Hepatocyte (in vitro differentiated cells): ENCODE measurements at places on chromosomes 5 and 9.
A peak's percentile ranks its signal among the peaks of the same experiment; 100 is the strongest.

DNA sequence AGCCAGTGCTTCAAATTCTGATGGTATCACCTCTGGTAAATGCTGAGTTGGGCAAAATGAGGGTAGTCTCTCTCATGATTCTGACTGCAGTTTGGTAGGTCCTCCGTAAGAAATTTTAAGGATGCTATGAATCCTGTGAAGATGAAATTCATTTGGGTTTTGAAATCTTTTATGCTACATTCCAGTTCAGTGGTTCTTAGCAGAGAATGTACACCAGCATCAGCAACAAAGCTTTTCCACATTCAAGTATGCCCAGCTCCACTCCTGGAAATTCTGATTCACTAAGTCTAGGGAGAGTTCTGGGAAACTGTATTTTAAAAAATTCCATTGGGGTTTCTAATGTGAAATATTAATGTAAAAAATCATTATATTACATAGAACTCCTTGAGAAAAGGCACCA lies 33.6 kb upstream of the ACOT12 start:
- DNase-seq: no peak

GRCh38 chr5:150035139-150035895 lies 34.8 kb downstream of the HMGXB3 start:
- no peak for DNase-seq

DNA sequence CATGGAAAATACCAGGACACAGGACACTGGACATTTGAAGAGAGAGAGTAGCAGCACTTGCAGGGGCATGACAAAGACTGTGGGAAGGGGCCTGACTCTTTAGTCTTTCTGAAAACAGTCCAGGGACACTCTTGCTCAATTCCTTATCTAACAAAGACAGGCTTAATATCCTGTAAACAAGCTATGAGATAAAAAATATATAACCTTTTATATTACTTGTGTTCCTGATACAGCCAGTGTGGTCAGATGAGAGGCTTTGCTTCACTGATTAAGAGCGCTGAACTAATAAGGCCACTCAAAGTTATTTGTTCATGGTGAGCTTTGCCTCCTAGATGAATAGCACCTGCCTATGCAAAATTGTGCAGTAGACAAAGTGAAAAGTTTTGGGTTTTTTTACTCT lies 518.7 kb downstream of the LRRC70 start:
- DNase-seq: no peak

DNA sequence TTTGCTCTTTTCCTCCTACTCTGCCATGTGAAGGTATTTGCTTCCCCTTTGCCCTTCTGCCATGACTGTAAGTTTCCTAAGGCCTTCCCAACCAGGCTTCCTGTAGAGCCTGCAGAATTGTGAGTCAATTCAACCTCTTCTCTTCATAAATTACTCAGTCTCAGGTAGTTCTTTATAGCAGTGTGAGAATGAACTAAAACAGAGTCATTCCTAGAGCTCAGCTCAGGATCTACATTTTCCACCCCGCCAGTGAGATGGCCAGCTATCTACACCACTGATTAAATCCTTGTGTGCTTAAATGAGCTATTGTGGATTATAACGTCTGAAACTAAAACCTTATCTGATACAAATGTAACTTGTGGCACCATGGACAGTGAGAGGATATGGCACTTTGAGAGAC lies 55.0 kb downstream of the FRMD3 start:
- DNase-seq: no peak

- DNase-seq: peak; percentile 85
These were observed 83.9 kb upstream of the GRAMD2B start for GRCh38 chr5:126339215-126339805.

DNA sequence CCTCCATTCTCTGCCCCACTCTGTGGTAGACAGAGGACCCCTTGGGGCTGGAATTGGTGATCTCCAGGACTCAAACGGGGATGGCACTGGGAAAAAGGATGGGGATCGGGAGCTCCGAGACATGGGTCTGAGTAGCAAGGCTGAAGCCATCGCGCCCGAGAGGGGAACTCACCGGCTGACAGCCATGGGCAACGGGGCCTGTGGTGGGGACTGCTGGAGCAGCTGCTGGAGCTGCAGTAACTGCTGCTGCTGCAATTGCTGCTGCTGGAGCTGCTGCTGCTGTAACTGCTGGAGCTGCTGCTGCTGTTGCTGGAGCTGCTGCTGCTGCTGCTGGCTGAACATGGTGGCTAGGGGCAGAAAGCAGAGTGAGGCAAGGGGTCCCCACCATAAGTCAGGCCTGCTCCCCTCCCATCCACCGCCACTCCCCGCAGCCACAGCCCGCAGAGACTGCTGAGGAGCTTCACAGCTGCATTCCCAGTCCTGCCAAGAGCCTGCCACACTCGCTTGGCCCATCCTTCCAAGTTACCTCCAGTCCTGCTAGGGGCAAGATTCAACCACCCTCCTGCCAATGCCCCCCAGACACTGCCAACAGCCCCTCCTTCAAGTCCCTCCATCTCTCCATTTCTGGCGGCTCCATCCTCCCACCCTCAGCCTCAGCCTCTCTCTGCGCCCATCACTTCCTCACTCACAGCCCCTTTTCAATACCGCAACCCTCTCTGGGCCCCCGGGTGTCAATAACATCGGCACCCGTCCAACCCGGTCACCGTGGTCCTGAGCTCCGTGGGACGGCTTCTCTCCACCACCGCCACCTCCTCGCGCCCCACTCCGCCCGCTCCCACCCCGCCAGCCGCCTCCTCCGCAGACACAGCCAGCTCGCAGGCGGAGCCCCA lies 611 bp downstream of the CIZ1 start:
- DNase-seq: no peak

DNA sequence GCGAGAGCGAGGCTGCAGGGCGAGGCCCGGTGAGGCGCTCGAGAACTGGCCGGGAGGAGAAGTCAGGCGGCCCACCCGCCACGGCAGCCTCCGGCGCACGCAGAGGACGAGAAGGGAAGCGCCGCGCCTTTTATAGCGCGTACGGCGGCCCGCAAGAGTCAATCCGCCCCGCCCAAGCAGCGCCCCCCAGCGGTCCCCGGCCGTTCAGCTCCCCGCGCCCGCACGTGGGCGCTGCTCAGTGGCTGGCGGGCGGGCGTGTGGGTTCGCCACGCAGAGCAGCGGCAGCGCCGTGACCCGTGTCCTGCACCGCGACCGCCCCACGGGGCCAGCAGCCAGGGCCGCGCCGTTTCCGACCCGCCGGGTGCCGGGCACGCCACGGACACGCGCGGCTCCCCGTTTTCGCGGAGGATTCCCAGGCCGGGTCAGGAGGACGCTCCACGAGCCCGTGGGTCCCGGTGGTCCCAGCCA lies 14.6 kb downstream of the LCN10 start:
- peak; percentile 95 for DNase-seq

DNA sequence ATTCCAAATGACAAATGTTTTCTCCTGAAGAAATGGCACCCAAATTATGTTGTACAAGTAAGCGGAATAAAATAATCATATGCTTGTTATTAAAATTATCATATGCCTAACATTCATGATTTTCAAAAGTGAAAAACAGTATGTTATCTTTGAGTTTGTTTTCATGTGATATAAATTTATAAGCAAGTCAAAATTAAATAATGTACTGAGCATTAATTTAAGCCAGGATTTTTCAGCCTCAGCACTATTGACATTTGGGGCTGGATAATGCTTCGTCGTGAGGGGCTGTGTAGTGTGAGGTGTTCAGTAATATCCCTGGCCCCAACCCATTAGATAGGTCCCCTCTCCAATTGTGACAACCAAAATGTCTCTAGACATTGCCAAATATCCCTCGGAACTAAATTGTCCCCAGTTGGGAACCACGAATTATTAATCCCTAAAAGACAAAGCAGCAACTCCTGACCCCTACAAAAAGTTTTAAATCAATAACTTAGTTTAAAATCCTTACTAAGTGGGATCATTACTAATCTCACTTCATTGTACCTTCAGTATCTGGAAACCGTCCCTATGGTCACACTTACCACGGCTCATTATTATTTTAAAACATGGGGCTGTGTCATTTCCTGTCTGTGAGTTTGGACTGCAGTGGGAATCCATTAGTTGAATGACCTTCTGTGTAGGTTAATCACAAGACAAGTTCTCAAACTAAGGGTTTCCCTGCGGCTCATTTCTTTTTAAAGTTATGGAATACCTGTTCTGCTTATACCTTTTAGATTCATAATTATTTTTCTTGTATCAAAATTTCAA lies 1.3 kb upstream of the NNT start:
- DNase-seq: no peak

- DNase-seq: no peak
These were observed 141.9 kb downstream of the NPR3 start for GRCh38 chr5:32852976-32853375.

- DNase-seq: no peak
These were observed 265.0 kb downstream of the TRPM3 start for GRCh38 chr9:70856411-70856810.

GRCh38 chr5:169717288-169717687 lies 80.2 kb downstream of the DOCK2 start:
- DNase-seq: no peak

DNA sequence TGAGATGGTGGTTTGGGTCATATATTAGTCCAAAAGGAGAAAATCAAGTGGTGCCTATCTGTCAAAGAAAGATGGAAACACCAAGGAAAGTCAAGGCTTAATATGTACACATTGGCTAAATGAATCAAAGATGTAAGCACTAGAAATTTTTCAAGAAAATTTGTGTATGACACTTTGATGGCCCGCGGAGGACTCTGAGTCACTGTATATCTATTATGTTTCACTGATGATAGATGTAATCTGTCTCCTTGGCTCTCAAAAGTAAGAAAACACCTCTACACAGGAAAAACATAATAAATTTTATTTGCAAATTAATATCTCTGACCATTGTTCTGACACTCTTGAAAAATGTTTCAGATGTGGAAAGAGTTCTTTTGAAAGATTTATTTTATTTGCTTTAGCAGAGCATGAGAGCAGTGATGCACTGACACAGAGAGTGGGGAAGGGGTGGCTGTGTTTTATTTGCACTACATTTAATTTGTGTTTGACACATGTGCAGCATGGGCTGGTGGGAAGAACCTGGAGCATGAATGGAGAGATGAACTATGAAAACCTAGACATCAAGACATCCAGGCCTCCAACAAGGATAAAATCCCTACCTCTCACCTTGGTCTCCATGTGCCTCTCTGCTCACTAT lies 180.8 kb upstream of the GAS1 start:
- DNase-seq: no peak

GRCh38 chr5:127826011-127826410 lies 122.8 kb downstream of the CCDC192 start:
- DNase-seq: no peak

DNA sequence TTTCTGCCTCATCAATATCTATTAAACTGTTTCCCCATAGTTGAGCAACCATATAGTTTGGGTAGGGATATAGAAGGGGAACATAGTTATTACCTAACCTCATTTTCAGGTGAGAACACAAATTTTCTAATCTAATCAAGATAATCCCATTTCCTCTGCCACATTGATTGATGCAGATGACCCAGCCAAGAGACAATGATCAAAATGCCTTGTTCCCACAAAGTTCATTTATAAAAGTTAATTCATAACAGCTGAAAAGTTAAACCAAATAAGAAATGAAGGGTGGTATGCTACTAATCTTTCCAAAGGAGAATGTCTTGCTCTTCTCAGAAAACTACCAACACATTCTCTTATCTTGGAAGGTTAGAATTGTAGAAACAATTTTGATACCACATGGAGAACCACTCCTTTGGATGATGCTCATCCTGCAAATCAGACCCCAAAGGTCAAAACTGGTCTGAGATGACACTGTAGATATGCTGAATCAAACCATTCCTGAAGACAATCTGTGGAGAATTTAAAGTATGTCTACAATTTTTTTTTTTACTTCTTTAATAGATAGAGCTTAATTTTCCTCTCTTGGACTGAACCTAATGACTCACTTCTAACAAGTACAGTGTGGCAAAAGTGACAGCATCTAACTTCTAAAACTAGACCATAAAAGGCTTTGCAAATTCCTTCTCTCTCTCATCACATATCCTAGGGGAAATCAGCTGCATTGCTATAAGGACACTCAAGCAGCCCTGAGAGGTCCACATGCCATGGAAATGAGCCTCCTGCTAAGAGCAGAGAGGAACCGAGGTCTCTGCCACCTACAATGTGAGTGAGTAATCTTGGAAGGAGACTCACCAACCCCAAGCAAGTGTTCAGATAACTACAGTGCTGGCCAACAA lies 586.7 kb upstream of the TUSC1 start:
- peak; percentile 5 for DNase-seq

DNA sequence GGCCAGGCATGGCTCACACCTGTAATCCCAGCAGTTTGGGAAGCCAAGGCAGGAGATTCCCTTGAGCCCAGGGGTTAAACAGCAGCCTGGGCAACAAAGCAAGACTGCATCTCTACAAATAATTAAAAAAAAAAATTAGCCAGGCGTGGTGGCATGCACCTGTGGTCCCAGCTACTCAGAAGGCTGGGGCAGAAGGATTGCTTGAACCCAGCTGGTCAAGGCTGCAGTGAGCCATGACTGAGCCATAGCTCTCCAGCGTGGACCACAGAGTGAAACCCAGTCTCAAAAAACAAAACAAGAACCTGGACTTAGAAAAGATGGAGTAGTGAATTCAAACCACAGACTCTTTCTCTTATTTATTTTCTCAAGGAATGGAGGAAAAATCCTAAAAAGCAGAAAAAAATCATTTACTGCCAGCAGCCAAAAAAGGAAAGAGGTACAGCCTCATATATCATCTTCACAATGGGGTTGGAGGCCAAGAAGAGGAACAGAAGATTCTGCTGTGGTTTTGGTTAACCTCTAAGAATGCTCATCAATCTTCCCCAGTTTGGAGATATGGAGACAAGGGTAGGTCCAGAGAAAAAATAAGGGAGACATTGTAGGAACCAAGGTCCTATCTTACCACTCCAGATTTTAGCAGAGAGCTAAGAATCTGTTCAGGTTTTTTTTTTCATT lies 40.0 kb upstream of the MYO10 start:
- DNase-seq: no peak

GRCh38 chr5:174343826-174344225 lies 298.3 kb downstream of the NSG2 start:
- DNase-seq: no peak

GRCh38 chr5:35656721-35657120 lies 39.1 kb downstream of the SPEF2 start:
- no peak for DNase-seq

- peak; percentile 77 for DNase-seq
These were observed 1.3 kb upstream of the CDHR2 start for GRCh38 chr5:176547802-176548201.

GRCh38 chr9:127796852-127797370 lies 5.8 kb upstream of the FPGS start:
- DNase-seq: no peak

GRCh38 chr5:150189728-150190502 lies at the start of gene SLC6A7:
Gene SLC6A7 (plus strand): TSS chr5:150190062. CDS start chr5:150190328, 266 bp downstream.
- DNase-seq: no peak

DNA sequence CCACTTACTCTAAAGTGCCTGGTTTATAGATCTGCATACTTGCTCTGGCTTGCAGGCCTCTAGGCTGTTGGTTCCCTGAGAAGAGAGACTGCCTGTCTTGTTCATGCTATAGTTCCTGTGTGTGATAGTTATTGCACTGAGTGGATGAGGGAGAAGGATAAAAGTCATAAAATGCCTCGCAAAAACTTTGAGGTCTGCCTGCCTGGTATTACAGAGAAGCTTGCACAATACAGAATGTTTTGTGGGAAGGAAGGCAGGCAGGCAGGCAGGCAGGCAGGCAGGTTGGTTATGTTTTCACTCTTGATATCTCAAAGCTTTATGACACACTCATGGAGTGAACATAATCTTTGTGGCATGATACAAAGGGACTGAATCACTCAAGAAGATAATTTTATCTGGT lies 287.1 kb downstream of the SLIT3 start:
- peak; percentile 39 for DNase-seq
